Smooth muscle cell of the coronary artery (primary cell): ENCODE measurements at places on chromosomes 2 and 18. TPM values are rescaled to one million over a fixed set of nuclear protein-coding genes. Genes with fewer than 3 reads are reported as not detected.

Gene CROCC2
- total RNA-seq, result 0.12 TPM in 1 of 2 replicates, not detected in the other

Gene TUBA4A
- total RNA-seq, result 9.1 and 9.8 TPM in 2 replicates

Gene CXCR4
- total RNA-seq, result 0.83 and 6.6 TPM in 2 replicates

Gene EVX2
- total RNA-seq, result not detected in 2 replicates

Gene ASXL2
- total RNA-seq, result 3.2 and 15.2 TPM in 2 replicates
